COR-L47 (cell line): ENCODE measurements at places on chromosomes 7 and 10.
A peak's percentile ranks its signal among the peaks of the same experiment; 100 is the strongest.

- no peak for DNase-seq
These were observed 118.4 kb downstream of the PLPP4 start for GRCh38 chr10:120575411-120575810.

- no peak for DNase-seq
These were observed 516.5 kb upstream of the ANKRD30A start for GRCh38 chr10:36608866-36609265.

GRCh38 chr10:109696981-109697775, 226.1 kb downstream of the XPNPEP1 start:
- no peak for DNase-seq

GRCh38 chr10:122494833-122495232, 33.5 kb downstream of the HTRA1 start:
- DNase-seq, result no peak

DNA sequence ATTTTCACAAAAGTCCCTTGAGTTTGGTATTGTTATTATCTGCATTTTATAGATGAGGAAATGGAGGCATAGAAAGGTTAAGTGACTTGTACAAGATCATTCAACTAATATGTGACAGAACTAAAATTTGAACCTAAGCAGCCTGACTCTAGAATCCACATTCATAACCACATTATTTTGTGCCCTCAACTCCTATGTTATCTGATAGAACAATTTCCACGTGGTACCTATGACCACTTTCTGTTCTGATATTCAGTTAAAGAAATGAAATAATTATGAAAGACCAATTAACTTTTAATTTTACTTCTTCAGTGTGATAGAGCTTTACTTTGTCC, 17.5 kb downstream of the BCAP29 start:
- no peak for DNase-seq

- no peak for DNase-seq
These were observed 73.5 kb upstream of the CACNA2D1 start for GRCh38 chr7:82517050-82517449.

DNA sequence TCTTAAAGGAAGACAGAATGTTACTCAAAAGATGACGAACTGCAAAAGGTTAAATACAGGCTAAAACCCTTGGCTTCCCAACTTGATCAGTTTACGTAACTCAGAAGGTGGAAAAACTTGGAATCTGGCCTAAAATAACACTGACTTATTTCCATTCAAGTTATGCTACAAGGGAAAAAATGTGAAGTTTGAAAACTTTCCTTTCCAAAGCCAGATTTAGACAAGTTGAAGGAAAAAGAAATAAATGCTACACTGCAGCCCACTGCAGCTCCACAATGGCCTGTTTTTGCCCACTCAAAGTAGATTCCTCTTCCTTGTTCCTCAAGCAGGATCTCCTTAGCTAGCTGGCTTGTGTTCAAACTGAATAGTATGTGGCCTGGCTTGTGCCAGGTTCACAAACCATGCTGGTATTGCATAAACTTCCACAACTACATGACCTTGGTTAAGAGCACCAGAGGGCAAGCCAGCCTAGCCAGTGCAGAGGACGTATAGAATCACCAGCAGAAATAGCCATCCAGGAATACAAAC, 166.2 kb downstream of the CPEB3 start:
- DNase-seq, result no peak

GRCh38 chr7:81110673-81111072, 191.8 kb upstream of the SEMA3C start:
- no peak for DNase-seq

GRCh38 chr10:30059209-30060107, at the start of gene JCAD:
Gene JCAD, minus strand, starts transcription at chr10:30059586. Its CDS starts 11,774 bp downstream, at chr10:30047812.
- DNase-seq, result no peak

- no peak for DNase-seq
These were observed 147.1 kb downstream of the NEURL1 start for GRCh38 chr10:103640436-103641181.

DNA sequence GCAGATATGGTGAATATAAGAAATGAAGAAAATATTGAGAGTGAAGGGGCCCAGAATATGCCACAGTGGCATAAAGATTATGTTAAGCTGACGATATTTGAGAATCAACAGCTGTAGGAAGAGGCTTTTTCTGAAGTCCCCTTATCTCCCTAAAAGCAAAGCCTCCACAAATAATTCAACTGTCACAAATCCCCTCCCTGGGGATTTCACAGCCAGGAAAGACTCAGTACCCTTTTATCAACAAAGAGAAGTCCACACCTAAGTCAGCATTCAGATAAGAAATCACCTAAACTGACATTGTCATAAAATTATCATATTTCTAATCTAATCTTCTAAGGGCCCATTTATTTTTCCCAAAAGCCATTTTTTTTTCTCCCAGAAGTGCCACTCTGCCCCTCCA, 284.9 kb upstream of the VWC2 start:
- DNase-seq, result no peak

GRCh38 chr7:1678081-1678543, 8.0 kb downstream of the ELFN1 start:
- DNase-seq, result no peak

GRCh38 chr10:112271982-112272381, 11.2 kb upstream of the TECTB start:
- no peak for DNase-seq

GRCh38 chr7:40101201-40101600, 33.2 kb downstream of the MPLKIP start:
- no peak for DNase-seq

GRCh38 chr7:115338016-115338415, 416.1 kb downstream of the MDFIC start:
- DNase-seq, result no peak

GRCh38 chr7:128863433-128863989, 855 bp downstream of the ATP6V1F start:
- peak; percentile 61 for DNase-seq

- no peak for DNase-seq
These were observed 683 bp downstream of the MACROH2A2 start for GRCh38 chr10:70053218-70053840.

DNA sequence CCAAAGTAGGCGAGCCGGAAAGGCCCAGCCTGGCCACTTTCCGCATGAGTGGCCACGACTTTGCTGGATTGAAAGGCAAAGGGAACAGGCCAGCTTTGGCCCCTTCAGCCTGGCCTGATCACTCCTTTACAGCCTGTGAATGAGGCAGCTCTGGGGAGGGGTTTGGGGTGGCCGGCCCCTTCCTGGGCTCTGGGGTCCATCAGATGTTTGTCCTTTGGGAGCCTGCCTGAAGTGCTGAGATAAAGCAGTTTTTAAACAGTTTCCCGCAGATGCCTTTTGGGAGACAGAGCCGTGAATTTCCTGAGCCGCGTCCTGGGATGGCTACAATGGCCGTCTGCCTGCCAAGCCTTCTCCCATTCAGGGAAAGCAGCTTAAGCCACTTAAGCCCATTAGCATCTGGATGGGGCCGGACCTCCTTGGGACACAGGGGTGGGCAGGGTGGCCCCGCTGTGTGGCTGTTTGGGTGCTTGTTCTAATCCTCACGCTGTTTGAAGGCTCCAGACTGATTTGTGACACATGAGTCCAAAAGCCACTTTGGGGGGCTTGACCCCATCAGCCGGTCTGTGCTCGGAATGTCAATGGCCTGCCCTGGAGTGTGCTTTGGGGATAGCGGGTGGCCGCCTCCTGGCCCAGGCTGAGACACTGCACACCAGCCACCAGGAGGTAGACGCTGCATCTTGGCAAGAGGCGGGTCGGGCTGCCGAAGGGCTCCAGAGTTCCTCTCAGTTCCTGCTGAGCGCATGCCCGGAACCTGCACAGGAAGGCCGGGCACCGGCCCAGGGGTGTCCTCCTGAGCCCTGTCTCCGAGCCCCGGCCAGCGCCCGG, 38.9 kb downstream of the NKX6-2 start:
- DNase-seq, result no peak

GRCh38 chr10:7520507-7521485, 110.0 kb upstream of the SFMBT2 start:
- peak; percentile 1 for DNase-seq

- no peak for DNase-seq
These were observed 62.3 kb upstream of the TMEM254 start for GRCh38 chr10:80015911-80016830.

DNA sequence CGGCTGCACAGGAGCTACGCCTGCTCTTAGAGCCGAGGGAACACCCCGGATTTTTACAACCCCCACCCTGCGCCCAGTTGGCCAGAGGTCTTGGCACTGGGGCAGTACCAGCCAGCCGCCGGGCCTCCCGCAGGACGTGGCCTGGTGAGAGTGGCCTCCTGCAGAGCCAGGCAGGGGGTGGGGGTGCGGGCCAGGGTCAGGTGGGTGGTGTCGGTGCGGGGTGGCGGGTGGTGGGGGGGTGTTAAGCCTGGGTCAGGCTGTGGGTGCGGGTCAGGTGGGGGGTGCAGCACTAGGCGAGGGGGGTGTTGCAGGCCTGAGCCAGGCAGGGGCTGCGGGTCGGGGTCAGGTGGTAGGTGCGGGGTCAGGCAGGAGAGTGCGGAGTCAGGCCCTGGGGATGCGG, 647 bp downstream of the ECHS1 start:
- no peak for DNase-seq

DNA sequence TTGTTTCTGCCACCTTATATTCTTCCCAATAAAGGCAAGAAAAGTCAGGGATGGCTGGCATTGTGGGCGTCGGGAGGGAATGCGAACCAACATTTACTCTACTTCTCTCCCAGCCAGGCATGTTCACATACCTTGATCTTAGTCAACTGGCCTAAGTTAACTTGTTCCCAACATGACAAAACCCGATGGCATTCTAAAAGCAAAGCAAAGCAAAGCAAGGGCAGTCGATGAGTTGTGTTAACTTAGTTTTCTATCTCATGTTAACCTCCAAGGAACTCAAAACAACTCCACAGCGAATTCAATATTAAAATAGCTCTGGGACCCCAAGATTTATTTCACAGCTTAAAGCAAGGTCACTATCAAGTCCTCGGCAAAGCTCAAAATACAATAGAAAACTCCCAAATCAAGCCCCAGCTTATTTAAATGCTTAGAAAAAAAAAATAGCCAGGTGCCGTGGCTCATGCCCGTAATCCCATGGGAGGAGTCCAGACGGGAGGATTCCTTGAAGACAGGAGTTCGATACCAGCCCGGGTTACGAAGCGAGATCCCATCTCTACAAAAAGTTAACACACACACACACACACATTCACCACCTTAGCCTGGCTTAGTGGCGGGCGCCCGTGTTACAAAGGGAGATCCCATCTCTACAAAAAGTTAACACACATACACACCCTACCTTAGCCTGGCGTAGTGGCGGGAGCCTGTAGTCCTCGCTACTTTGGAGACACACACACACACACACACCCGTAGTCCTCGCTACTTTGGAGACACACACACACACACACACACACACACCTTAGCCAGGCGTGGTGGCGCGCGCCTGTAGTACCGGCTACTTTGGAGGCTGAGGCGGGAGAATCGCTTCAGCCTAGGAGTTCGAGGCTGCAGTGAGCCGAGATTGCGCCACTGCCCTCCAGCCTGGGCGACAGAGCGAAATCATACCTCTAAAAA, 901 bp upstream of the CCNY start:
- DNase-seq, result no peak

- no peak for DNase-seq
These were observed 778 bp upstream of the GET4 start for GRCh38 chr7:875476-876076.

DNA sequence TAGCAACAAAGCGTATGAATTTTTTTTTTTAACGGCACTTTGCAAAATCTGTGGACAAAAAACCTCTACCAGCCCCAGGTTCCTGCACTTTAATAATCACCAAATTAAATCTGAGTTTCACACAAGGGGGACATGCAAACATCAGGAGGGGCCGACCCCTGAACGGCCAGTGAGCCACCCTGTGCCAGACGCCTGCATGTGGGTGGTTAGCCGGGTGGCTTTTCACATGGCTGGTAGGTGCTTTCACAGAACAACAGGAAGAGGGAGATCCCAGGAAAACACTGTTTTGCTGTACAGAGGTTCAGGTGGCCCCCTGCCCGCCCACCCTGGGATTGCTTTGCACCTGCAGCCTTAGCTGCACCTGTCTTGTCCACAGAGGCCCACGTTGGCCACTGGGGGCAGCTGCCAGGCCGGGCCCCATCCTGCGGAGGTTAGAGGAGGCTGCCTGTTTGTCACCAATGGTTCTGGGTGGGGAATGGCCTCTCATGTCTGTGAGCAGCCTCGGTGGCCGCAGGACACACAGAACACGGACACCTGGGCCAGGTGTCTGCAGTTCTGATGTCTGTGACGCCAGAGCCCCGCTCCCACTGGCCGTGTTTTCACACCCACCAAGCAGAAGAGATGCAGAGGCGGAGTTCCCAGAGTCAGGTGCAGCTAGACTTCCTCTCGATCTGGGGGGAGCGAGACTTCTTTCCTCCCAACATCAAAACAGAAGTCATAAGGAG, 107.7 kb downstream of the FAM53B start:
- peak; percentile 22 for DNase-seq

DNA sequence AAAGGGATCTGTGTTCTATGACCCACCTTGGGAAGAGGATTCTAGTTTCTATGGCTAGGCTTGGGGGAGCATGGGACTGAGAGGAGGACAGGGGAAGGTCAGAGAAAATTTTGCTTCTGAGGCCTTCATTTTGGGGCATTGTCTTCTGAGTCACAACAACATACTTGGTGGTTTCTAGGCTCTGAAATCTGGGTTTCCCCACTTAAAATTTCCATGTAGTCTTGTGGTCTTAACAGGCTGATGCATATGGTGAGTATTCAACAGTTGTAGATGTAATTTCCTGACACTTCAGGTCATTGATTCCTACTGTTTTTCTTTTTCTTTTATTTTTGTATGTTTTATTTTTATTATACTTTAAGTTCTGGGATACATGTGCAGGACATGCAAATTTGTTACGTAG, 88.5 kb downstream of the ANKRD7 start:
- DNase-seq, result no peak

DNA sequence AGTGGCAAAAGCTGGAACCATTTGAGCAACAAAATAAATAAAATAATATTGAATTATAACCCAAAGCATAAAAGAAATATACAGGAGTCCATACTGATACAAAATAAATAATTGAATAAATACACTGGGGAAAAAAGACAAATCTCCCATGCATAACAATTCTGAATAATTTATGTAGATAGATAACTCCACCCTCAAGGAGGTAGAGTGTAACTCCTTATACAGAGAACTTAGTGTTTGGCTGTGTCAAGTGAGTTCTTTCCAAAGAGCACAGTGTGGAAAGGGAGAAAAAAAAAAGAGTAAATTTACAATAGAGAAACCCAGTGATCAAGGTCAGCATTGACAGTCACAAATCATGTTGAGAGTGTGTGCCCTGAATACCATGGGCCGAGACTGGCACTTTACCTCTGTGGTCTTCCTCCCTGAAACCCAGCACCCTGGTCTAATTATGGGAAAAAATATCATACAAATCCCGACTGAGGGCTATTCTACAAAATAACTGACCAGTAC, 5.5 kb downstream of the PIK3AP1 start:
- DNase-seq, result no peak
